Thymus (tissue), 14 donors: ENCODE measurements at places on chromosomes 7 and 10. TPM values are rescaled to one million over a fixed set of nuclear protein-coding genes. Genes with fewer than 3 reads are reported as not detected.

MUC12 gene
- 0.57 TPM for total RNA-seq

PPP1R3C gene
- 1.2 TPM for total RNA-seq

ECHDC3 gene
- total RNA-seq, result 3.0 TPM

TMEM209 gene
- 13.4 TPM for total RNA-seq

CACNA2D1 gene
- total RNA-seq, result 8.4 TPM

FAM20C gene
- total RNA-seq, result 2.4 TPM

STAG3 gene
- total RNA-seq, result 59.1 TPM

ZCCHC24 gene
- 1.2 TPM for total RNA-seq

MTERF1 gene
- total RNA-seq, result 19.3 TPM

TSPAN15 gene
- total RNA-seq, result 9.7 TPM

TRIM4 gene
- total RNA-seq, result 21.6 TPM

MYO3A gene
- 3.0 TPM for total RNA-seq

CLDN3 gene
- 6.0 TPM for total RNA-seq

TWIST1 gene
- total RNA-seq, result 0.66 TPM

ATG9B gene
- total RNA-seq, result 1.6 TPM

FAM13C gene
- 3.9 TPM for total RNA-seq

CTTNBP2 gene
- 0.94 TPM for total RNA-seq

ATOH7 gene
- total RNA-seq, result 0.05 TPM

ANKRD7 gene
- total RNA-seq, result 0.38 TPM

ABCA13 gene
- 0.76 TPM for total RNA-seq

PNLIPRP1 gene
- not detected for total RNA-seq

C1QL3 gene
- total RNA-seq, result not detected

NPSR1 gene
- total RNA-seq, result 0.05 TPM

SAMD9 gene
- 49.9 TPM for total RNA-seq

PITX3 gene
- total RNA-seq, result 0.05 TPM

UPF2 gene
- total RNA-seq, result 22.7 TPM

FANK1 gene
- total RNA-seq, result 2.5 TPM

OPN1SW gene
- total RNA-seq, result not detected

FBXW4 gene
- total RNA-seq, result 32.0 TPM

SLC26A5 gene
- total RNA-seq, result 0.05 TPM

TMEM196 gene
- 0.05 TPM for total RNA-seq

SMKR1 gene
- 0.52 TPM for total RNA-seq

BCCIP gene
- 72.5 TPM for total RNA-seq

MUC3A gene
- total RNA-seq, result 1.4 TPM

SPDYE11 gene
- total RNA-seq, result not detected

PDK4 gene
- 4.6 TPM for total RNA-seq

SNCG gene
- total RNA-seq, result 27.5 TPM

ADCY1 gene
- total RNA-seq, result 0.38 TPM

DGKI gene
- total RNA-seq, result 0.33 TPM

ZPBP gene
- 0.14 TPM for total RNA-seq

VAX1 gene
- total RNA-seq, result not detected

ZNF735 gene
- total RNA-seq, result not detected

CCT6A gene
- total RNA-seq, result 135 TPM

EFCAB10 gene
- total RNA-seq, result 0.14 TPM
